ENCODE measurements at places on chromosomes 3 and 15.
A peak's percentile ranks its signal among the peaks of the same experiment; 100 is the strongest.

DNA sequence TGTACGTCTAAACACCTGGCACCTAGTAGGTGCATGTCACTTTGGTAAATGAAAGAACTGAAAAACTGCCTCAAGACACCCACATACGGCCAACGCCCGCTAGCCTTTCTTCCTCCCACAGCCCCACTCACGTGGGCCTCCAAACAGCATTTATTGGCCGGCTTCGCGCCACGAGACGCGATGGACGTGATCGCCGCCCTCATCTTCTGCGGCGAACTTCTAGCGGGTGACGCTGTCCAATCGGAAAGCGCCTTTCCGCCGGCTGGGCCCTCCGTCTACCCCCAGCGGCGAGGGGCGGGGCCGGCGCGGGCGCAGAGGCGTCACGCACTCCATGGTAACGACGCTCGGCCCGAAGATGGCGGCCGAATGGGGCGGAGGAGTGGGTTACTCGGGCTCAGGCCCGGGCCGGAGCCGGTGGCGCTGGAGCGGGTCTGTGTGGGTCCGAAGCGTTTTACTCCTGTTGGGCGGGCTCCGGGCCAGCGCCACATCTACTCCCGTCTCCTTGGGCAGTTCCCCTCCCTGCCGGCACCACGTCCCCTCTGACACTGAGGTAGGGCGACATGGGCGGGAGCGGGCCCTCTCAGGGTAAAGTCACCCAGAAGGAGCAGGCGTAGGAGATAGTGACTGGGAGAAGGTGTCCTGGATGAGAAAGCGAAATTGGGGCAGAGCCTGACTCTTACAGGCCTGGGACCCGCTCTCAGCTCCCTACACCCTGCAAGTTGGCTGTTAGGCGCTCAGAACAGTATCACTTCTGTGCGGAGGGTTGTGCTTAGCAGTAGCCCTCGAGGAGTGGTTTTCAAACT lies at the start of gene LMLN:
Gene LMLN (plus strand): TSS at position 327 of the 803 bp plus-strand sequence. CDS start 29 bp downstream, at position 356.
- peak; percentile 99 for DNase-seq

GRCh38 chr15:96209285-96209735 lies 121.2 kb upstream of the NR2F2 start:
- DNase-seq: no peak

DNA sequence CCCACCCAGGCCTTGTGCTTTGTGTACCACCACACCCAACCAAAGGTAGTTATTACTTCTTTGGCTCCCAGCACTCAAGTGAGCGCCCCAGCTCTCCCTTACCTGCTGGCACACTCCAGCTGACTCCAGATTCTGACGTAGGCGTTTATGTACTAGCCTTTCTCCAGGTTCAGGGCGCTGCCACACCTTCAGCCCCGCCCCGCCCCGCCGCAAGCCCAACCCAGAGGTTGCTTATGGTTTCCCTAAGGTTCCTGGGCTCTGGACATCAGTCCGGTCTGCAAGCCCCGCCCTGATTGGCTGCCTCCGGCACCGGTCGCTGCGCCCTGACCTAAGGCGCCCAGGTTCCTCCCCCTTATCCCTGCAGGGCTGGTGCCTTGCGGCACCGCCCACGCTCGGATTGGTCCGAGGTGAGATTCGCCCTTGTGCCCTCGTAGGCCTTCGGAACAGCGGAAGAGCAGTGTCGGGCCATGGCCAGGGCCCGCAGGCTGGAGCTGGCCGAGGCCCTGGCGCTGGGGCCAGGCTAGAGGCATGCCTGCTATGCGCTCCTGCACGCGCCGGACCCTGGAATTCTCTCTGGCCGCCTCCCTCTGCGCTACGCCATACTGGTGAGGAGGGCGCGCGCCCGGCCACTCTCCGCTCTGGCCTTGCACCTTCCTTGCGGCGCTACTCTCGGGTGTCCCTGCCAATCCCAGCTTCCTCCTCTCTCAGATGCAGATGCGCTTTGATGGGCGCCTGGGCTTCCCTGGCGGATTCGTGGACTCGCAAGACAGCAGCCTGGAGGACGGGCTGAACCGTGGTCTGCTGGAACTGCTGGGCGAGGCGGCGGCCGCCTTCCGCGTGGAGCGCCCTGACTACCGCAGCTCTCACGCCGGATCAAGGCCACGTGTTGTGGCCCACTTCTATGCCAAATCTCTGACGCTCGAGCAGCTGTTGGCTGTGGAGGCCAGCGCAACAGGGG lies 19.8 kb upstream of the NUDT16 start:
- peak; percentile 53 for DNase-seq

DNA sequence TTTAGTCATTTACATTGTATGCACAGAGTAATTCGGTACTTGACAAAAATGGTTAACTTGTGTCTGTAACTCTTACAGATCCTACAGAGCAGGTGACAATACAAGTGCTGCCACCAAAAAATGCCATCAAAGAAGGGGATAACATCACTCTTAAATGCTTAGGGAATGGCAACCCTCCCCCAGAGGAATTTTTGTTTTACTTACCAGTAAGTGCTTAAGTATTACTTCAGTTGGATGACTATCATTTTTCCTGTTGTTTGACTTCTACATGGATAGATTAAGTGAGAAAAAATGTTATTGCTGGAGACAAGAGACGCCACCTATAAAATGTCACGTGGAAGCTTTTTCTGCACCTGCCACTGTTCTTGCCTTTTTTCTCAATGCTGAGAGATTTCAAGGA lies 173.2 kb downstream of the ALCAM start:
- no peak for DNase-seq

- DNase-seq: no peak
Measured at GRCh38 chr3:127680798-127681221, 8.1 kb downstream of the ABTB1 start.

DNA sequence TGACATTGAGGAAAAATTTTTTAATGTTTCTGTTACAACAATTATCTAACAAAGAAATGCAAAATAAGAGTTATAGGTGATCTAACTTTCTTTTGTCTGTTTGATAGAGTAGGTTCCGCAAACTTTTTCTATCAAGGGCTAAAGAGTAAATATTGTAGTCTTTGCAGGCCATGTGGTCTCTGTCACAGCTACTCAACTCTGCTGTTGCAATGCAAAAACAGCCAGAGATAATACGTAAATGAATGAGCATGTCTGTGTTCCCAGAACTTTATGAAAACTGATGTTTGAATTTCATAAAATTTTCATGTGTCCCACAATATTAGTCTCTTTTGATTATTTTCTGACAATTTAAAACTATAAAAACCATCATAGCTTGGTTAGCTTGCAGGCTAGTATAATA lies 73.3 kb downstream of the SLC24A1 start:
- no peak for DNase-seq

DNA sequence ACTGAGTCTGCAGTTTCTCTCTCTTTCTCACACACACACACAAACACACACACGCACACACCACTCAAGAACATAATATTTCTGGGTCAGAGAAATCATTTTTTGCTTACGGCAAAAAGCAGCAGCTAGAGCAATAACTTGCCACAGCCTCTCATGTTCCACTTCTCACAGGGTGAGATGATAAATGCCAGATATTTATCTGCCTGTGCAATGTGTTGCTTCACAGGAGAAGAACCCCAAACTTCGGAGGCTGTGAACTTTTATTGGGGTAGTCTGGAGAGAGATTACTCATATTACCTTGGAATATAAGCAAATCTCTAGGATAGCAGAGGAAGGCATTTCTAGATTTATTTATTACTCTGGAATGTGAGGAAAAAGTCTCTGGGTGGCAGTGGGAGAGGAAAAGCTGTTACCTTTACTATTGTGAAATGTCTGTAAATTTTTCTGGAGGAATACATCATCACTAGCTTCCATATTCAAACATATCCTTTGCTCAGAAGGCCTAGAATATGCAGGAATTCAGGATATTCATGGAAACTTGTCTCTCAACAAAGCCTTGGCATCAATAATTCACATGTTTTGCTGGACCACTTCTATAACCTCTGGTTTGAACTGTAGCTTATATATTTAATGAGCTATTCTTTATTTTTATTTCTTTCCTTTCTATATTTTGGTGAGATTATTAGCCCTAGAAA lies 369.2 kb downstream of the NSUN3 start:
- DNase-seq: no peak

Data from lower leg skin (tissue), 4 donors.